ENCODE measurements at places on chromosomes 5 and 9.

DNA sequence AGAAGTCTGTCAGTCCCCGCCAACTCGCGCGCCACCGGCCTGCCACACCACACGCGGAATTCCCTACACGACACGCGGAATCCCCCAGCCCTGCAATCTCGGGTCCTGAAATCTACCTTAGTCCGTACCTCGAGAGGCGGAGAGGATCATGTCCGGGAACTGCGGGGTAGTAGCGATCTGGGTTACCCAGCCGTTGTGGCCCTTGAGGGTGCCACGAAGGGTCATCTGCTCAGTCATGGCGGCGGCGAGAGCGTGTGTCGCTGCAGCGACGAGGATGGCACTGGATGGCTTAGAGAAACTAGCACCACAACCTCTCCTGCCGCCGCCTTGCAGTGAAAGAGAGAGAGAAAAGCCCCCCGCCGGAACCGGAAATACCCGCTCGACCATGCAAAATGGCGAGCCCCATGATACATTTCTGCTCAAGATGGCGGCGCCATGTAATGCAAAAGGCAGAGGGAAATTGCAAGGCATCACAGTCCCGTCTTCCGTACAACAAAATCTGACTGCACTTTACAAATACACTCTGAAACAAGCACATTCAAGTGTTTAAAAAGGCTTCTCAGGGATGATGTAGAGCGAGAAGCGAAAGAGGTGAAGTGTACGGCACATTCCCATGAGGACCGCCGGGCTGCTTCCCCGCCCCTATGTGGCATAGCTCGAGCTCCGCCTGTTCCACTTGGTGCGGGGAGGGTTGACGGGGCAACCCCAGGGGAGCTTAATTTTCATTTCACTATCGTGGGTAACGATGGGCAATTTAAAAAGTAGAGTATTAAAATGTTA is at the start of gene RACK1:
Gene RACK1 (minus strand): TSS at position 343 of the 780 bp plus-strand sequence. CDS start 106 bp downstream, at position 237.
- DNase-seq: peak; percentile 86
- H3K27ac ChIP-seq: peak within 1 kb of the TSS; percentile 100
- H3K27me3 ChIP-seq: no peaks in the 10 kb centered on the region
- H3K36me3 ChIP-seq: peaks cover 54% of the 10 kb centered on the region

DNA sequence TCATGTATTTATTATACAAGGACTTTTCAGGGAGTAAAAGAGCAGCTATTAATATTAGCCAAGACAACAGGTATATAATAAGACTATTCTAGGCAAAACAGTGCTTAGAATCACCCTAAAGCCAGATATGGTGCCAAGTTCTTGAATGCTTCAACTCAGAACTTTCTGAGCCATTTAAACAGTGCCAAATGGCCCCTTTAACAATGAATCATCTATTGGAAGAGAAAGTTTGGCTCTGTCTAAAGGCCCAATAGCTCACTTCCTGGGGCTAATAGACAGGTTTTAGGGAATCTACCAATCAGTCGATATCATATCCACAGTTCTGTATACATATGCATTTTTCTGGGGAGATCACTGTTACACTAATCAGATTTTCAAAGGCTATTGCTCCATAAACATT is 42.9 kb downstream of the ZNF474 start:
- DNase-seq: no peak
- H3K4me3 ChIP-seq: no peak overlapping the region
- no peaks in the 10 kb centered on the region for H3K36me3 ChIP-seq
- no peaks in the 10 kb centered on the region for H3K27me3 ChIP-seq

- H3K27me3 ChIP-seq: no peaks in the 10 kb centered on the region
- no peak overlapping the region for H3K4me3 ChIP-seq
- peaks cover 19% of the 10 kb centered on the region for H3K36me3 ChIP-seq
- H3K27ac ChIP-seq: no peak overlapping the region
- H3K4me1 ChIP-seq: no peaks in the 10 kb centered on the region
- DNase-seq: no peak
Observed at GRCh38 chr5:166926138-166926537, 1365.3 kb upstream of the WWC1 start.

DNA sequence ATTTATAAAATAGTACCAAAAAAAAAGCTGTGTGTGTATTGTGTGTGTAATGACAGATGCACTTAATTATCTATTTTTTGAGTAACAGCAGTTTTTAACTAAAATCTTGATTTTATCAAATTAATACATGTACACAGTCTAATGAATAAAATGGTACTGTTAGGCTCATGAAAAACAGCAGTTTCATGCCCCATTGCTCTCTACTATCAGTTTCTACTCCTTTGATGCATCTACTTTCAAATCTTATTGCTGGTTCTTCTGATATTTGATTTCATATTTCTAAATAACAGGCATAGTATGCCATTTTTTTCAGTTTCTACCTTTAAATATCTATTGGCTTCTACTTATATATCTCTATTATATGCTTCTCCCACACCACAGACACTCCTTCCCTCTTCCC is 117.4 kb downstream of the CCDC171 start:
- peaks cover 5% of the 10 kb centered on the region for H3K36me3 ChIP-seq
- H3K4me1 ChIP-seq: no peaks in the 10 kb centered on the region
- no peaks in the 10 kb centered on the region for H3K27me3 ChIP-seq
- no peak overlapping the region for H3K4me3 ChIP-seq
- no peak overlapping the region for H3K27ac ChIP-seq

GRCh38 chr5:173581408-173582215 is 34.8 kb downstream of the BOD1 start:
- DNase-seq: peak; percentile 93
- no peak overlapping the region for H3K27ac ChIP-seq
- H3K36me3 ChIP-seq: peaks cover 33% of the 10 kb centered on the region
- no peaks in the 10 kb centered on the region for H3K4me1 ChIP-seq

- H3K27me3 ChIP-seq: peaks cover 5% of the 10 kb centered on the region
- no peaks in the 10 kb centered on the region for H3K4me1 ChIP-seq
- no peak for DNase-seq
Observed at GRCh38 chr9:87898151-87898550, 15.5 kb downstream of the SPATA31E1 start.

GRCh38 chr5:156528673-156529072 is 201.7 kb downstream of the SGCD start:
- H3K4me1 ChIP-seq: no peaks in the 10 kb centered on the region
- H3K27ac ChIP-seq: no peak overlapping the region
- H3K27me3 ChIP-seq: no peaks in the 10 kb centered on the region
- H3K4me3 ChIP-seq: no peak overlapping the region

- H3K27ac ChIP-seq: no peak overlapping the region
- H3K4me3 ChIP-seq: no peak overlapping the region
- peaks cover 9% of the 10 kb centered on the region for H3K4me1 ChIP-seq
- H3K27me3 ChIP-seq: no peaks in the 10 kb centered on the region
Observed at GRCh38 chr5:15850536-15850935, 329.1 kb downstream of the MARCHF11 start.

- H3K36me3 ChIP-seq: no peaks in the 10 kb centered on the region
- no peak overlapping the region for H3K4me3 ChIP-seq
- DNase-seq: no peak
- H3K27me3 ChIP-seq: no peaks in the 10 kb centered on the region
Observed at GRCh38 chr9:19965336-19965735, 176.5 kb upstream of the SLC24A2 start.

DNA sequence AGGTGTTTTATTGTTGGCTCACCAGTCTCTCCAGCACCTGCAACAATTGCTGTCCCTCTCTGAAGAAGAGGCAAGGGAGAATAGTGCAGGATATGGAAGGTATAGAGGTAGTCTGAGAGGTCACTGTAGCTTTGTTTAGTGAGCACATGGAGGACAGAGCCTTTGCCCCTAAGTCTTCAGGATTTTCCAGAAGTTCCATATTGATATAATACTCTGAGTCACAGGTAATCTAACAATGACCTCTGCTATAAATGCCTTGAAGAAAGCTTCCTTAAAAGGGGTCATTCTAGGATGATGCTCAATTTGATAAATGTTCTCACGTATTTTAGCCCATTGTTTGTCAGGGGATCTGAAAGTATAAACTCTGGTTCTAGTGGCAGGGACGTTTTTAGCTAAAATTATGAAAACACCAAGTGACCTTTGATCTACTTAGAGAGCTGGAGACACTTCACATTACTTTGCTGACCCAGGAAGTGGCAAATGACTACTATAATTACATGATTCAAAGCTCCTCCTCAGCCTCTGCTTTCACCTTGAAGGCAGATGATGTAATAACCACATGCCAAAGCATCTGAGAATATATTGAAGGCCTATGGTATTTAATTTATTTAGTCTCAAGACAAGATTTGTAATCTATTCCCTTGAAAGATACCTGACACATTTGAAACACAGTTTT is 366.9 kb upstream of the NUDT12 start:
- no peak for DNase-seq
- H3K27me3 ChIP-seq: no peaks in the 10 kb centered on the region
- peaks cover 14% of the 10 kb centered on the region for H3K4me1 ChIP-seq
- no peak overlapping the region for H3K4me3 ChIP-seq
- H3K27ac ChIP-seq: no peak overlapping the region

Data from WTC11 (cell line).